ENCODE measurements at places on chromosomes 1 and 21.

DNA sequence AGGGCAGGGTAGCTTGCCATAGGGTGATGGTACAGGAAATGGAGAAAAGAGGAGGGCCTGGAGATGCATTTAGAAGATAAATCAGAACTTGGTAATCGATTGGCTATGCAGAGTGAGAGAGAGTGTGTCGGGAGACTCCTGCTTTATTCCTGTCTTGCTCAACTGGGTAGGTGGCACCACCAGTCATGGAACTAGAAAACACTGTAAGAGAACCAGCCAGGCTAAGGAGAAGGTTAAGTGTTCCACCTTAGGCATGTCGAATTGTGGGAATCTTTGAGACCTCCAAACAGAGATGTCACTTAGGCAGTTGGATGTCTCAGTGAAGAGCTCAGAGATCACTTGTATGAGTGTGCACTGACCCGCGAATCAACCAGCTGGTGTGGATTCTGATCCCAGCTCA is 28.7 kb upstream of the RD3 start:
- DNase-seq: no peak

DNA sequence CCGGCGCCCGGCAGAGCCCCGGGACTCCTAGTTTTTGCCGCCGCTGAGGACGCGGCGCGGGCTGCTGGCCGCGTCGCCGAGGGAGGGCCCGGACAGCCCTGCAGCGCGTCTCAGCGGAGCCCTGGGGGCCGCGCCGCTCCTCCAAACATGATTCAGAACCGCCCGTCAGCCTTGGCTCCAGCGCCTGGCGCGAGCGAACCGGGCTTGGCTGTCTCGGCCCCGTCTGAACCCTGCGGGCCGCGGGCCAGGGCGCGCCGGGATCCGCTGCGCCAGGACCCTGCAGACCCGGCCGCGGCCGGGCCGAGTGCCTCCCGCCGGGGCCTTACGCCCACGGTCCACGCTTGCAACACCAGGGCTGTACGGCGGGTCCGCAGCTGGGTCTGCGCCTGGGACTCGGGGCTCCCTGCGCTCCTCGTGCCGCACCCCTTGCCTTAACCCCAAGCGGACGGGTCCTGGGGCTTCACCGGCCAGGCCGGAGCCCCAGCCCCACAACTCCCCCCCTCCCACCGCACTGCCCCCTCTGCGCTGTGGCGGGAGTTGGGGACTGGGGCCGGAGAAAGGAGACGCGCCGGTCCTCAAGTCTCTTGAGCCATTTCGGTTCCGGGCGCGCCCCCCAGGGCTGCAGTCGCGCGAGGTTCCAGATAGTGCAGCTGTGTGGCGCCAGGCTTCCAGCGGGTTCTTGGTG is 48.4 kb upstream of the CD34 start:
- DNase-seq: no peak

- DNase-seq: no peak
Observed at GRCh38 chr1:58412071-58412580, 134.4 kb downstream of the OMA1 start.

DNA sequence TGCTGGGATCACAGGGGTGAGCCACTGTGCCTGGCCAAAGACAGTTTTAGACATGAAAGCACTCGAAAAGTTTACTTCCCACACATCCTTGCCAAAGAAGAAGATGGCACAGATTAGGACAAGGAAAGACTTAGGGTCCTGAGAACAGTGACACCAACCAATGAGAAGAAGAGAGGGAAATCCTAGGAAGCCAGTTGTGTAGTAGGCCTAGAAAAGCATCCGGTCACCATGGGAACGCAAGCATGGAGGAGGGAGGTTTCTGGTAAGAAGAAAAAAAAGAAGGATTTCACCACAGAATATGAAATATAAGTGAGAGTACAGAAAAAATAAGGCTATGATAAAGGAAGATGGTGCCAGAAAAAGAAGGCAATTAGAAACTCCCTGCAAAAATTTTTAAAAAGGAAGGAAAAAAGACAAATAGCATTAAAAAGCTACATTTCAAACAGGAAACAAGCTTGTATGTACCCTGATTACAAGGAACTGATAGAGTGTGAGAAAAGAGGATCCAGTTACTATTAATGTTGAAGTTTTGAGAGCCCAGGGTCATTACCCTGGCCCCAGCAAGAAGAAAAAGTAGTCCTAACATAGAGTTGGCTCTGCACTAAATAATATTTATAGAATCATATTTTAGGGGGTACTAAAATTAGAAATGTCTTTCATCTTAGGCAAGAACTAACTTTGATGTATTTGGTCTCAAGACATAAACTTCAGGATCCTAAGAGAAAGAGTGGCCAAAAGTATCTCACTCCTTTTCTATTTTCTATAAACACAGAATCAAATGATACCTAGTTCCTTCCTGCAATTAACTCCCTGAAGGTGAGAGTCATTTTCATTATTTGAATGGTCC is 16.1 kb downstream of the DIPK1A start:
- DNase-seq: no peak

- no peak for DNase-seq
Observed at GRCh38 chr1:229119161-229119560, 151.8 kb upstream of the RAB4A start.

GRCh38 chr1:103145449-103145848 is 37.1 kb upstream of the COL11A1 start:
- no peak for DNase-seq

- DNase-seq: no peak
Observed at GRCh38 chr1:975896-976683, 5.8 kb downstream of the PERM1 start.

DNA sequence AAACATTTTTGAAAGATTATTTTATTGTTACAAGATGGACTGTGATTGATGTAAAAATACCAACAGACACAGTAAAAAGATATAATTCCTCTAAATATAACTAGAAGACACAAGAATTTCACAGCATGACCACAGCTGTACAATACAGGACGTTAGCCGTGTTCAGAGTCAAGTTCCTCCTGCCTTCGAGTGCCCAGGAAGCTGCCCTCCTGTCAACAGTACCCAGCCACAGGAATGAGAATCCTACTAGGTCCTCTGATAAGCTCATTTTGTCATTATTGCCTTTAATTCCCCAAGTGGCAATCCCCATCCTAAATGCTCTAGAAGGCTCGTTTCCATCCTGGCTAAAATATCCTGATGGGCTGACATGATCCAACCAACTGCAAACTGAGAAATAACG is 16.4 kb upstream of the CAPN2 start:
- DNase-seq: no peak

DNA sequence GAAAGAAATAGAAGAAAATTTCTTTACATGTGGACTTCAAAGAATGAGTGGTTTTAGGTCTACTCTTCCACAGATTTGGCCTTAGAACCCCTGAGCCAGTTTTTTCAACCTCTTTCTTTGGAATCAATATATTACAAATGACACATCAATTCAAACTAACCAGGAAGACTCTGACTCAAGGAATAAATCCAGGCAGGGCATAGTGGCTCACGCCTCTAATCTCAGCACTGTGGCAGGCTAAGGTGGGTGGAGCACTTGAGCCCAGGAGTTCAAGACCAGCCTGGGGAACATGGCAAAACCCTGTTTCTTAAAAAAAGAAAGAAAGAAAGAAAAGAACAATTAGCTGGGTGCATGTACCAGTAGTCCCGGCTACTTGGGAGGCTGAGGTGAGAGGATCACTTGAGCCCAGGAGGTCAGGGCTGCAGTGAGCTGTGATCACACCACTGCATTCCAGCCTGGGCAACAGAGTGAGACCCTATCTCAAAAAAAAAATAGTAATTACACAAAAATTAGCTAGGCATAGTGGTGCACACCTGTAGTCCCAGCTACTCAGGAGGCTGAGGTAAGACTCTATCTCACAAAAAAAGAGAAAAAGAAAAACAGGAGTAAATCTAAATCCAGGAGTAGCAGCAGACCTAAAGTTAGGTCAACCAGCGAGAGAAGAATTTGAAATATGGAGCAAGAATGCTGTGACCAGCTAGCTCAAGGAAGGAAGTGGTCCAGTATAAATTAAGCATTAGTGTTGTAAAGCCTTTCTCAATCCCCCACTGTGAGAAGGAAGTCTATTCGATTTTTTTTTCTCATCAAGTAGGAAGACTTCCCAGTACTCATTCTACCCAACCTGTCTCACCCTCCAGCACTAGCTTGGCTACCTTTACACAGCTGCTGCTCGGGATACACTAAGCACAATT is 1.9 kb downstream of the SORT1 start:
- no peak for DNase-seq

GRCh38 chr1:197904126-197904787 is 1.8 kb downstream of the C1orf53 start:
- DNase-seq: no peak

- DNase-seq: no peak
Observed at GRCh38 chr1:11886986-11887665, 28.4 kb upstream of the NPPB start.

GRCh38 chr1:97396463-97396862 is 524.4 kb downstream of the DPYD start:
- no peak for DNase-seq

DNA sequence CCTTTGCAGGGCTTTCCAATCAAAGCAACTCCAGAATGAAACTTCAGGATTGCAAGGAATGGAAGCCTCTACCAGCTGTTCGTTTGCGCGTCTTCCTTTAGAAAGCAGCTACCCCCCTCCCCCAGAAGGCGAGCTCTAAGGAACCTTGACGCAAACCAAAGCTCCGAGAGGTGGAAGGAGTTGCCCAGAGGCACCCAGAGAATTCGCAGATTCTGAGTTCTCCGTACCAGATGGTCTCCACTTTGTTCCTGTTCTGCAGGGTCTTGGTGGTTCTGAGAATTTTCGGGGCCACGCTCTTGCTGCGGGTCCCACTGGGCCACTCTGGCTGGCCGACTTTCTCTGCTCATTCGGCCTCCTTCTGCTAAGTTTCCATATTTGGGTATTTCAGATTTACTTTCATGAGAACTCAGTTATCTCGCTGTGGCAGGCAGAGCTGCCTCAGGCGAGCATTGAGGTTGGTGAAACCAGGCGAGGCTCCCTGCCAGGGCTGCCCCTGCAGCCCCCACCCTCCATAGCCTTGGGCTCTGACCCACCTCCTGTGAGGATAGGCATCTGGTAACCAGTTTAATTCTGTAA is 801 bp downstream of the TRAF5 start:
- no peak for DNase-seq

DNA sequence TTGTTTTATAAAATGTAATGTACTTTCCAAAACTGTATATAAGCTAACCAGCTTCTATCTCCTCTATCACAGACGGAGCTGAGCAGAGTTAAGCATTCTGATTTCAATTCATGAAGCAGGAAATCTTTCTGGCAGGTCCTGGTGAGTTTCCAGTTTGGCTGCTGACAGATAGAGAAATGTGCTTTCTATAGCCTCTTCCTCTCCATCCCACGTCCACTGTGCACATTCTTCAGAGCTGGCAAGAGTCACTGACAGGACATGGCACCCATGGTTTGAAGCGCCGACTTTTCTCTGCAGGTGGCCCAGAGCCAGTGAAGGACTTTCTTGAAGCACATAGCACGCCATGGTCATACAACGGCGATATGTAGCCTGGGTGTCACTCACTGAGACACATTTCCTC is 52.3 kb upstream of the POU2F1 start:
- no peak for DNase-seq

DNA sequence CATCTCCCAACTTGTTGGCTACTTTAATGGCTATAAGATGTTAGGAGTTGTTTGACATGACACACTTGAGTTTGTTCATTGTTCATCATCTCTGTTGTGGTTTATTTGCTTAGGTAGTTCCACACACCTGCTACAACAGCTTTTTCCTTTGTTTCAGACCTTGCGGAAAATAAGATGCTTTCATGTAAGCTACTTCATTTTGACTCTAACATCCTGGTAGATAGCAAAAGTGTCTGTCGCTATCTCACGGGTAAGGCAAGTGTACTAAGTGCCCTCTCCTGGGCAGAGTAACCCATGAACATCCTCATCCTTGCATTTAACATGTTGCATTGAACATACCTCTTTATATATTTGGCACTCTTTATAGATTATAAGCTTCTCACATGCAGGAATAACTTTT is 1.6 kb upstream of the OR10T2 start:
- no peak for DNase-seq

DNA sequence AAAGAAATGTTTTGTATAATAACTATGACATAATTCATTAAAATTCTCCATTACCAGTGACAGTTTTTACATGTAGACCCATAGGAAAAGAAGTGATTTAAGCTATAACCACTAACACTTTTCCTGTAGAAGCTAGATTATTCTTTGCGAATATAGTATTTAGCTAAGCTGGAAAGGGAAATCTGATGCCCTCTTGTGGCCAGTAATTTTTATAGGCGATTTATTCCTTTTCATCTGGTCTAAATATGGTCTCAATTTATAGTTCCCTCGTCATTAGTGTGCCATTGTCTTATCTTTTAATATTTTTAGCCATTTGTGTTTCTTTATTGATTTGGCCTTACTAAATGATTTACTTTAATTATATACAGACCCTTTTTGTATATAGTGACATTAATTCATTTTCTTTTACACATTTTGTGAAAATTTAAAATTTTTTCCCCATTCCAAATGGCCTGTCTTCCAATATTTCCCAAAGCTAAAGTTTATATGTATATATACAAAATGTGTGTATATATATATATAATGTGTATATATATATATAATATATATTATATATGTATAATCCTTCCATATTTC is 26.7 kb downstream of the BTG3 start:
- DNase-seq: peak; percentile 15

GRCh38 chr1:29767769-29768425 is 531.6 kb downstream of the PTPRU start:
- no peak for DNase-seq

GRCh38 chr1:21703318-21703963 is 34.3 kb upstream of the RAP1GAP start:
- DNase-seq: no peak

DNA sequence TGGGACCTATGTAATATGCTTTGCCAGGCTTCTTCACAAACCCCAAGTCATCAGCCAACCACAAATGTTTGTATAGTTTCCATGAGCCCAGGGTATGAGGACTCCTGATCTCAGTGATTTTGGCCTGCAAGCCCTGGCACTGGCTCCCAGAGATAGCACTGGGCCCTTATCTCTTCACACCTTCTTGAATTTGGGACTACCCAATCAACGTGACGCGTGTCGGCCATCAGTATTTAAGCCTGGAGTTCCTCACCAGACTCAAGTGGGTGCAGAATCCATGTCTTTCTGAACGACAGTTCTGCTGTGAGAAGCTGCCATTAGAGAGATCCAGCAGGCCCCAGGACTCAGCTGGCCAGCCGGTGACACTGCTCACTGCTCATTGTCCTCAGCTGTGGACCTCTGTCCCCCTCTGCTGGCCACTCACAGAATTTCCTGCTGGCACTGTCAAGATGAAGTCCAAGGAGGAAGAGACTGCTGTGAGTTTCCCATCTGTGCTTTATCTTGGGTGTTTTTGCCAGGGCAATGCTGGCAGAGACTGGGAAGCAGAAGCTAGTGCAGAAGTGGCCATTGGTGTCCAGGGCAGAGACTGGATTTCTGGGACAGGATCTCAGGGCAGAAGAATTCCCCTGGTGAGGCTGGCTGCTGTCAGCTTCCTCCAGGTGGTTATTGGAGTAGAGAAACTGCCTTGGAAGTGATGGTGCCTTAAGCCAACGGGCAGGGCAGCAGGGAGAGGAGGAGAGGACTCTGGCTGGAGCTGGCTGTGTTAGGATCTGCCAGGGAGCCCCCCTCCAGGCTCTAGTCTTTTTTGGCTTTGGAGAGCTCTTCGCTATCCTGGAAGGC is 28.4 kb downstream of the TMCC2 start:
- DNase-seq: peak; percentile 64
